ENCODE measurements at places on chromosomes 3 and 15.

DNA sequence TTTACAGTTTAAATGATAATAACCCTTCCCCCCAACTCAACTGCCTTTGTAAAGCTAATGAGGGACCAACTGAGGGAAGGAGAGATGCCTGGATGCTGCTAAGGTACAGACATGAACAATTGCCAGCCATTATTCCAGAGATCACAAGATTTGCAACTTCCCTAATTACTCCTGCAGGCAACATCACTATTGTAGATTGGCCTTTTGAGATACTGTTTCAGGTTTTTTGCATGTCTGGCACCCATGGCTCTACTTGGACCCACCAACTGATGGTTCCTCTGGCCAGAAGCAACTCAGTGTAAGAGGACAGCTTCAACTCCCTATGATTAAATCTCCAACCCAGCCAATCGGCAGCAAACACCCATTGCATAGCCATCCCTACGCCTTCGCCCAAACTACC lies 478.7 kb downstream of the FHIT start:
- DNase-seq: no peak

- DNase-seq: no peak
Measured at GRCh38 chr3:151639418-151639740, 94.3 kb upstream of the AADACL2 start.

- DNase-seq: no peak
Measured at GRCh38 chr3:38544926-38545325, 48.8 kb downstream of the EXOG start.

DNA sequence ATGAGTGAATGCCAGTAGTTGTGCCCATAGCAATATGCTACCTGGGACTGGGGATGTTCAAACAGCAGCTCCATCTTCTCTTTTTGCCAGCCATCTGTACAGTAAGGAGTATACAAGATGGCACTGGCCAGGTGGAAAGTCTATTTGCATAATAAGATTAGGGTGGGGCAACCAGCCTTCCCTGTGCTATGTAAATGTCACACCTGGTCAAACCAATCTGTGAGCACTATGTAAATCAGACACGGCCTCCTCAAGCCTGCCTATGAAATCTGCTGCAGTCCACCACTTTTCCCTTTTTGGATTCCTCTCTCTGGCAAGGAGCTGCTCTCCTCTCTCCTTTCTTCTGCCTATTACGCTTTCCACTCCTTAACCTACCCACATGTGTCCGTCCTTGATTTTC lies 53.0 kb downstream of the C3orf80 start:
- DNase-seq: no peak

GRCh38 chr3:179716811-179717210 lies 64.0 kb downstream of the USP13 start:
- DNase-seq: no peak

- peak; percentile 6 for DNase-seq
Measured at GRCh38 chr3:192892981-192893700, 24.5 kb downstream of the MB21D2 start.

- DNase-seq: no peak
Measured at GRCh38 chr15:61489571-61489970, 260.5 kb upstream of the RORA start.

DNA sequence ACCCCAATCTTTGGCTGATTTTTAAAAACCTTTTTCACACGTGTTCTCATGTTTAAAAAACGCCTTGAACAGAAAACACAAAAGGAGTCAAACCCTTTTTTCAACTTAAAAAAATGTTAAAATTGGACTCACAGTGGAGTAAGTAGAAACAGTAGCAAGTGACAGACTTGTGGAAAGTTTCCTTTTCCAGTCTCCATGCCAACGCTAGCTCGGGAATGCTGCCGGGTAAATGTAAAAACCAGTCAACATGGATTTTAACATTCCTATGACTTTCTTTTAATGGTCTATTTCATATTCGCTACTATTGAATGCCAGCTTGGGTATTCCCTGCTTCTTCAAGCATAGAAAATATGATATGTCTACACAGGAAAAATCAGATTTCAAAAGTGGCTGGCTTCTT lies 1.6 kb upstream of the PROK2 start:
- no peak for DNase-seq

Data from putamen (tissue), 1 donor.